ENCODE measurements at places on chromosomes 7 and 10. TPM values are rescaled to one million over a fixed set of nuclear protein-coding genes. Genes with fewer than 3 reads are reported as not detected.

ASZ1 gene
- total RNA-seq = not detected

ZCWPW1 gene
- 1.5 TPM for total RNA-seq

- no peak for DNase-seq
Observed at GRCh38 chr10:111491154-111491553, 414.3 kb downstream of the ADRA2A start.

- no peak for DNase-seq
Observed at GRCh38 chr10:30270247-30270646, 78.8 kb downstream of the MTPAP start.

- no peak for DNase-seq
Observed at GRCh38 chr7:76139670-76140069, 62.0 kb upstream of the SRRM3 start.

GRCh38 chr10:3136763-3137611 lies 35.6 kb downstream of the PITRM1 start:
- no peak for DNase-seq

- no peak for DNase-seq
Observed at GRCh38 chr7:46123-46829, 146.1 kb upstream of the FAM20C start.

DNA sequence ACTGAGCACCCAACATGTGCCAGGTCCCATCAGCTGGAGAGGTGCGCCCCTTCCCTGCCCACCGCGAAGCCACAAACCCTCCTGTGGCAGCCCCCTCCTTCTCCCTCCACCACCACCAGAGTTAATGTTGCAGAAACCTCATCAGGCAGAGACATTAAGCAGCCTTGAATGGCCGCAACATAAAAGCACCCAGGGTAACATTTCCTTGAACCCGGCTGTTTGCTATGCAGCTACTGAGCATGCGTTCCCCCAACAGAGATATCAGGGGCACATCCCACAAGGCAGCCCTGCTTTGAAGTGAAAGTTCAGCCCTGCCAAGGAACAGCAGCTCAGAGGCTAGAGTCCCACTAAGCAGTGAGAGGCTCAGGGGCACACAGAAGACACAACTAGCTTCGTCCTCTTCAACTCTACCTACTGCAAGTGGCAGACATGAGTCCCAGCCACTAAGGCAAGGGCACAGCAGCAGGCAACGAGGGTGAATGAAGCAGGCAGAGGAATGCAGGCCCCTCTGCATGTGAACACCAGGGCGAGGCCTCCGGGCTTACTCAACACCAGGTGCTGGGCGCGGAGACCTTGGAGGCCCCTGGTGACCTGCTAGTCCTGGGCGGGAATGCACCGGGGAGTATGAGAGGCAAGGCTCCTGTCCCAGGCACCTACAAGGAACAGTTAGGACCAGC lies 107.4 kb downstream of the SLIT1 start:
- DNase-seq = no peak

GRCh38 chr7:104206841-104207240 lies 972 bp downstream of the ORC5 start:
- DNase-seq = no peak

GRCh38 chr10:126924915-126925300 lies 19.7 kb downstream of the DOCK1 start:
- no peak for DNase-seq

GRCh38 chr7:80218723-80219122 lies 84.1 kb downstream of the GNAI1 start:
- peak; percentile 34 for DNase-seq

Data from Daoy (cell line).